ENCODE measurements at places on chromosomes 16 and 17.

GRCh38 chr16:68696514-68696913 lies 40.6 kb upstream of the CDH1 start:
- DNase-seq, result no peak

GRCh38 chr17:31413874-31414549 lies 22.5 kb downstream of the RAB11FIP4 start:
- DNase-seq, result no peak

DNA sequence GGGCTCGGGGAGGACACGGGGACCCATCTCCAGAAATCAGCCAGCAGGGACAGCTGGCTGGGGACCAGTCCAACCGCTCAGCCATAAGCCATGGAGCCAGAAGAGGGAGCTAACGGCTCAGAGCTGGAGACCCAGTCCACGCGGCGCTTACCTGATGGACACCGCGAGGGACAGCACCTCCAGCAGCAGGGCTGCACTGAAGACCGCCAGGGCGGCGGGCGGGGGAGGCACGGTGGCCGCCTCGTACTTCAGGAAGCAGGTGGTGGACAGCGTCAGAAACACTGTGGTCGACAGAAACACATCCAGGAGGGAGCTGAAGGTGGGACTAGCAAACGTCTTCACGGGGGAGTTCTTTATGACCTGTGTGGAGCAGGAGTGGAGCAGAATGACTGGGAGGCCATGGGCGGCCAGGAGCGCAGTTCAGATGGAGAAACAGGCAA lies 102.6 kb upstream of the CREBBP start:
- peak; percentile 16 for DNase-seq

DNA sequence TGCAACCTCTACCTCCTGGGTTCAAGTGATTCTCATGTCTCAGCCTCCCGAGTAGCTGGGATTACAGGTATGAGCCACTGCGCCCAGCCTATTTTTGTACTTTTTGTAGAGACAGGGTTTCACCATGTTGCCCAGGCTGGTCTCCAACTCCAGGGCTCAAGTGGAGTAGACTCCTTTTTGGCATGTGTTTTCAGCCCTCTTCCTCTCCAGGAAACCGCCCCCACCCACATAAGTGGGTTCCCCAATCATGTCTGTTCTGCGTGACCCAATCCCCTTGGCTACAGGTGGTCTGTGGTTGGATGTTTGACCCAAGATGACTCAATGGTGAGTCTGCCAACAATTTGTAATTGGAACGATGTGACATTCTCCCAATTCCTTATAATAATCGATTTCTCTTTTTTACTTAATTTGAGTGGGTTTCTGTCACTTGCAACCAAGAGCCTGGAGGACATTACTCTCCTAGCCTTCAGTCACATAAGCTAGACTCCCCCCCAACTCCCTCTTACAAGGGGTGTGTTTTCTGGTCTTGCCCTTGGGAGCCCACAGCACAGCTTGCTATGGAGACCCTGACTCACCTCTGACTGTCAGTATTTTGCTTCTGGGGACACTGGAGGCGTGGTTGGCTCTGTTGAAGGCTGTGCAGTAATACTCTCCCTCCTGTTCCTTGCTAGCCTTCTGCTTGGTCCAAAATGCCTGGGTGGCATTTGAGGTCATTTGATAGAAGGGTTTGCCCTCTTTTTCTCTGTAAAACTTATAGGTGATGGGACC lies 34.9 kb downstream of the PECAM1 start:
- DNase-seq, result no peak

- DNase-seq, result no peak
Measured at GRCh38 chr17:76469076-76469990, 1.9 kb downstream of the AANAT start.

- peak; percentile 29 for DNase-seq
Measured at GRCh38 chr17:73645050-73645871, 1.0 kb upstream of the SDK2 start.

DNA sequence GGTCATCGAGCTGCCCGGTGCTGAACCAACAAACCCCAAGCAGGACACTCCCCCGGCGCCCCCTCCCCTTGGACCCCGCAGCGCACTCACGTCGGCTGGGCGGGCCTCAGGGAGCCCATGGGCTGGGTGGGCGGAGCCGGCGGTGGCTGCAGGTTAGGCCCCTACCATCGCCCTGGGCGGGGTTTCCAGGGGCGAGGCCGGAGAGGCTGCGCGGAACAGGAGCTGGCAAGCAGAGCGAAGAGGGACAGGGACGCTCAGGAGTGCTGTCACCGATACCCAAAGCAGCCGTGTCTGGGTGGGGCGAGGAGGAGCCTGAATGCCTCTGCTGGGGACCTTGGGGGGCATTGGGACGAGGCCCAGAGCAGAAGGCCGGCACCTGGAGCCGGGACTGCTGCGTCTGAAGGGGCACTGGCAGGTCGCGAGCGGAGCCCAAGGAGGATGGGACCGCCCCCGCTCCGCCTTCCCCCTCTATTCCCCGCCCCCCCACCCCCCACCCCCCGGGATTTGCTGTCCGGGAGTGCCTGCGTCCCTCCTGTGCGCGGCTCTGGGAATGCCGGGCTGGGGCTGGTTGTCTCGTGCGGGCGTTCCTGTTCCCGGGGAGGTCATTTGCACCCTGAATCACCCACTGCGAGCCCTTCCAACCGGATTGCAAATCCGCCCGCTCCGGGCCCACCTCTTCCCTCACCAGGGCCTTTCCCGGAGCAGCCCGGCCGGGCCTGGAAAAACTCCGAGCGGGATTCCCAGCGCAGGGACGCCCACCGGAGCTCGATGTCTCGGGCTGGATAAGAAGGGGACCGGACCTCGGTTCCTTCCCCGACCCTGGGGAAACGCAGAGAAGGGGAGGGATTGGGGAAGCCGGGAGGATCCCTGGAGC lies 902 bp downstream of the ARHGAP27 start:
- peak; percentile 63 for DNase-seq

- no peak for DNase-seq
Measured at GRCh38 chr16:11976850-11977375, 379 bp downstream of the SNX29 start.

DNA sequence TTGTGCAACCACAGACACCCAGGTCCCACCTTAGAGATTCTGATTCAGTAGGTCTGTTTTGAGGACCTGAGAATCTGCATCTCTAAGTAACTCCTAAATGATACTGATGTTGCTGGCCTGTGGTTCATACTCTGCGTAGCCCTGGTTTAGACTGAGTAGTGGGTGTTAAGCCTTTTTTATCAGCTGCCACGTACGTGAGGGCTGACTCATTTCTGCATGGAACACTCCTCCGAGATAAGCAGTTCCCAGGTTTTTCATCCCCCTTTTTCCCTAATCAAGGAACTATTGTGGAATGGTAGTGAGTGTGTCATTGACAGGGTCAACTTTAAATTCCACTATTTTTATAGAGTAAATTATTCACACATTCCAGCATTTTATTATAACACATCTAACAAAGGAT lies 26.1 kb downstream of the CDRT4 start:
- no peak for DNase-seq

- no peak for DNase-seq
Measured at GRCh38 chr16:50502616-50503011, 45.6 kb upstream of the NKD1 start.

GRCh38 chr16:65934443-65934842 lies 432.0 kb upstream of the CDH5 start:
- no peak for DNase-seq

DNA sequence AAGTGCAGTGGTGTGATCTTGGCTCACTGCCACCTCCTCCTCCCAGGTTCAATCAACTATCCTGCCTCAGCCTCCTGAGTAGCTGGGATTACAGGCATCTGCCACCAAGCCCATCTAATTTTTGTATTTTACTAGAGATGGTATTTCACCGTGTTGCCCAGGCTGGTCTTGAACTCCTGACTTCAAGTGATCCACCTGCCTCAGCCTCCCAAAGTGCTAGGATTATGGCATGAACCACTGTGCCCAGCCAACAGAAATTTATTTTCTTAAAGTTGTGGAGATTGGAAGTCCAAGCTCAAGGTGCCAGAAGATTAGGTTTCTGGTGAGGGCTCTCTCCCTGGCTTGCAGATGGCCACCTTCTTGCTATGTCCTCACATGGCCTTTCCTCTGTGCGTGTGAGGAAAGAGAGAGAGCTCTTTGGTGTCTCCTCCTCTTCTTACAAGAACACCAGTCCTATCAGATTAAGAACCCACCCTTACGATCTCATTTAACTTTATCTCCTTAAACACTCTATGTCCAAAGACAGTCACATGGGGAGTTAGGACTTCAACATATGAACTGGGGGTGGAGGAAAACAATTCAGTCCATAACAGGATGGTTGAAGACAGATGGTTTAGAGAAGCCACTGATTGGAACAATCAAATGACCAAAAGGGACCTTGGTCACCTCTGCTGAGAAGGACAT lies 31.8 kb downstream of the C16orf82 start:
- DNase-seq, result no peak

DNA sequence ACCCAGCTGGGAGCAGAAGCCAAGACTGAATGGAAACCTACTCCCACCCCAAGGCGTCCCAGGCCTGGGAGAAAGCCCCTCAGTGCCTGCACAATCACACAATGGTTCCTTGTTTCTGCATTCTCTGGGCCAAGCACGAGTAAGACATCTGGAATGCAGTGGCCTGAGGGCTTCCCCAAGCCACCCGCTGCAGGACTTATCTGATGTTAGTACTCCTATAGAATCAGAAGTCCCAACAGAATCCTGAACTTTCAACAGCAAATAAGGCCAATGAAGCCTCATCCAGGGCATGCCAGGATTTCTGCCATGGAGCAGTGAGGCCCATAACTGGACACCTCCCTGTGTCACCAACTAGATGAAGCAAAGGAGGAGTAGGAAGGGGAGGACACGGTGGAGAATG lies 28.6 kb downstream of the MYO18A start:
- no peak for DNase-seq

DNA sequence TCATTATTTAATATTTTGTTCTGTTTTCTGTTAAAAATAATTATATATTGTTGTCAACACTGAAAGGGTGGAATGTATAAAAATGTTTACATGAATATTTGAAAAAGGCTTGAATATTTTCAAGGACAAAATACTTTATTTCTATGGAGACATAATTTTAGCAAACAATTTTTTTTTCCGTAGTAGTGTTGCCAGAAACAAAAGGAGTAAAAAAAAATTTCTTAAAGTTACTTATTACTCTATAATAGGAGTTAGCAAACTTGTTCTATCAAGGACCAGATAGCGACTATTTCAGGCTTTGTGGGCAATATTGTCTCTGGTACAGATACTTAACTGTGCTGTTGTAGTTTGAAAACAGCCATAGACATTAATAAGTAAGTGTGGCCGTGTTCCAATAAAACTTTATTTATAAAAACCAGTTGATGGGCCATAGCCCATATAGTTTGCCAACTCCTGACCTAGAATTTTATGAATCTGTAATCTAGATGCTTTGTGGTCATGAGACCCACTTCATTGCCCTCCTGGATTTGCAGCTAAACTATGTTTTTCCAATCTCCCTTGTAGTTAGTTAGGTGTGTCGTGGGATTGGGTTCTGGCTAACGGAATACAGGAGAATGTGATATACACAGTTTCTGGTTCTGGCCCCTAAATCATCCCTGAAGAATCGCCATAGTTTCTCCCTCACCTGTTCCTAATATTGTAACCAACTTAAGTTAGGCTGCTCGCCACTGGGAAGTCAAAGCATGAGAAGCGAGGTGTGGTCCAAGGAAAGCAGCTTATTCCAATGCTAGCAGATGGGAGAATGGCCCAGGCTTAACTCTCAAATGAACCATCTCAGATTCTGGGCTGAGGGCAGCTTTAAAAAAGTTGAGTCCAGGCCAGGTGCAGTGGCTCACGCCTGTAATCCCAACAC lies 153.6 kb downstream of the ABCA8 start:
- DNase-seq, result no peak

- DNase-seq, result peak; percentile 6
Measured at GRCh38 chr17:60134396-60135150, 15.2 kb upstream of the CA4 start.

Measured in CD4-positive, alpha-beta T cell treated with Interleukin-6 at 100 ng/mL for 8 hours (primary cell).